B cell (primary cell): ENCODE measurements at places on chromosomes 2 and 18. TPM values are rescaled to one million over a fixed set of nuclear protein-coding genes. Genes with fewer than 3 reads are reported as not detected.

GRCh38 chr2:188869550-188869949 lies 104.6 kb upstream of the COL3A1 start:
- DNase-seq, result no peak

DNA sequence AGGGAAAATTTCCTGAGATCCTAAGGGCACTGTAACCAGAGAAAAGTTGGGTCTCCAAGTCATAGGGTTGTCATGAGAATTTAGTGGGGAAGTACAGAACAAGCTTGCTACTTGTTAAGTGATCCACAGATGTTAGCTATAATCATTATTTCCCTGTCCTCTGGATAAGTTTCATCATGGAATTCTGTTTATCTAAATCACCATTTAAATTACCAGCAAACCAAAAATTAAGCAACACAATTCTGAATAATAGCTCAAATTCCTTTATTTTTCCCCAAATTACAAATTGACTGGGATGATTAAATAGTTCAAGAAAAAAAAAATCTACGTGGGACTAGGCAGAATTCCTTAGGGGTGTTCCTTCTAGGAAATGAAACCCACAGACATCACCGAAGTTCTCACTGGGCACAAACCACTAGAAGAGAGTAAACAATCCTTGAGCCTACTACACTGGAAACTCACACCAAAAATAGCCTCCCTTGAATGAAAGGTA lies 159.5 kb downstream of the COL6A3 start:
- DNase-seq, result no peak

DNA sequence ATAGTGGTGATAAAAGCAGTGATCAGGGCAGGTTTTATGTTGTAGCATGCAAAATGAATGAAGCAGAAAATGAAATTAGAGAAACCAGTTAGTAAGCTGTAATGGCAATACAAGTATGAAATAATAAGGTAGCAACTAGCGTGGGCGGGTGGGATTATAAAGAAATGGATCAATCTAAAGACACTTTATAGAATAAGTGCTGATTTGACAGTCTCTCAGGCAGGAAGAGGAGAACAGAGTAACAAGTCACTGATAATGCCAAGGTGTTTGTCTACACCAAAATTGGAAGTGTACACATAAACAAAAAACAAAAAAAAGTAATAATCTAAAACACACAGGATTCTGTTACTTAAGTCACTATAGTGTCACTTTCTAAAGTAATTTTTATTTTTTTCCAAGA lies 51.0 kb upstream of the PCBP1 start:
- no peak for DNase-seq

- DNase-seq, result peak; percentile 64
Measured at GRCh38 chr2:69012310-69013141, 453 bp upstream of the ANTXR1 start.

DNA sequence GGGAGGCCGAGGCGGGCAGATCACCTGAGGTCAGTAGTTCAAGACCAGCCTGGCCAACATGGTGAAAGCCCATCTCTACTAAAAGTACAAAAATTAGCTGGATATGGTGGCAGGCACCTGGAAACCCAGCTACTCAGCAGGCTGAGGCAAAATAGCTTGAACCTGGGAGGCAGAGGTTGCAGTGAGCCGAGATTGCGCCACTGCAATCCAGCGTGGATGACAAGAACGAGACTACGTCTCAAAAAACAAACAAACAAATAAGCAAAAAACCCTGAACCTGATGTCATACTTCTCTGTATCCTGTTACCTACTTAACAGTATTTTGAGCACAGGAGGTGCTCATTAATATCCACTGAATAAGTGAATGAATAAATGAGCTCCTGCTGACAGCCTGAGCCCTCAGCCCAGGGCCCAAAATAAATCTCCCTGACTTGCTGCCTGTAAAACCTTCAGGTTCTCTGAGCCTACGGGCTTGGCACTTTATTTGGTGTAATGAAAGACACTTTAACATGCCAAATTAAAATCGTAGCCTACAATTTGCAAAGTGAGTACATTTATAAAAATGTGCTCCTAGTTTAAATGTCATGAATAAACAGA lies 215.1 kb downstream of the ZNF385B start:
- no peak for DNase-seq

DNA sequence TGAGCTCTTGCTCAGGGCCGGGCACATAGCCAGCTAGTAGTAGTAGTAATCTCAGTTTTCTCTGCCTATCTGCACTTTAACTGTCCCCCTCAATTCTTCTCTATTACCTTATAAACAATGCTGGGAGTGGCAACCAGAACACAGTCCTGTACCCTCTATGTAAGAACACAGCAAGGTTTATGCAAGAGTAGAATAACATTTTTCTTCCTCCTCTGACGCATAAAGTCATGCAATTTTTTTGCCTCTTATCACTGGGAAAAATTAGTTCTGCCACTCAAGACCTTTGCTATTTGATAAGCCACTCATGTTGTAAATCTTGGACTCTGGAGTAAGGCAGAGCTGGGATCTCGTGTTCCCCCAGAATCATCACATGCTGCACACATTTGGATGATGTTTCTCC lies 200.7 kb upstream of the SOX11 start:
- DNase-seq, result no peak

DNA sequence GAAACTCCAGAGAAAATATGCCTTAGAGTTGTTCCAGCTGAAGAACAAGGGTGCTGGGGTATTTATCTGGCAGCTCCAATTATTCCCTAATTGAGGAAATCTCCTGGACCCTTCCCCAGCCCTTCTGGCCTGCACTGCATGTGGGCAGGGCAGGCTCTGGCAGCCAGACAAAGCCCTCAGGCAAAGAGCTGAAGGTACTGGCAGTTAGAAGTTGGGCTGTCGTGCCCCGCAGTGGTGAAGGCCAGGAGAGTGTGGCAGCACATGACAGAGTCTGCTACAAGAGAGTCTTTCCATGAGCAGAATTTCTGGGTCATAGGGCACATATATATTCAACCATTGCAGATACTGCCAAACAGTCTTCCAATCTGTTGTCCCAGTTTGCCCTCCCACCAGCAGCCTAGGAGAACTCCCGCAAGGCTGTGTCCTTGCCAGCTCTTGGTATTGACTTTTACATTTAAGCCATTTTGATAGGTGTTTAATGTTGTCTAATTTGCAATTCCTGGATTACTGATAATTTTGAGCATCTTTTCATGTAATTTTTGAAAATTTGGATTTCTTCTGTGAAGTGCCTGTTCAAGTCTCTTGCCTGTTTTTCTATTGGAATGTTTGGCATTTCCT lies 26.6 kb downstream of the ONECUT2 start:
- DNase-seq, result no peak

DNA sequence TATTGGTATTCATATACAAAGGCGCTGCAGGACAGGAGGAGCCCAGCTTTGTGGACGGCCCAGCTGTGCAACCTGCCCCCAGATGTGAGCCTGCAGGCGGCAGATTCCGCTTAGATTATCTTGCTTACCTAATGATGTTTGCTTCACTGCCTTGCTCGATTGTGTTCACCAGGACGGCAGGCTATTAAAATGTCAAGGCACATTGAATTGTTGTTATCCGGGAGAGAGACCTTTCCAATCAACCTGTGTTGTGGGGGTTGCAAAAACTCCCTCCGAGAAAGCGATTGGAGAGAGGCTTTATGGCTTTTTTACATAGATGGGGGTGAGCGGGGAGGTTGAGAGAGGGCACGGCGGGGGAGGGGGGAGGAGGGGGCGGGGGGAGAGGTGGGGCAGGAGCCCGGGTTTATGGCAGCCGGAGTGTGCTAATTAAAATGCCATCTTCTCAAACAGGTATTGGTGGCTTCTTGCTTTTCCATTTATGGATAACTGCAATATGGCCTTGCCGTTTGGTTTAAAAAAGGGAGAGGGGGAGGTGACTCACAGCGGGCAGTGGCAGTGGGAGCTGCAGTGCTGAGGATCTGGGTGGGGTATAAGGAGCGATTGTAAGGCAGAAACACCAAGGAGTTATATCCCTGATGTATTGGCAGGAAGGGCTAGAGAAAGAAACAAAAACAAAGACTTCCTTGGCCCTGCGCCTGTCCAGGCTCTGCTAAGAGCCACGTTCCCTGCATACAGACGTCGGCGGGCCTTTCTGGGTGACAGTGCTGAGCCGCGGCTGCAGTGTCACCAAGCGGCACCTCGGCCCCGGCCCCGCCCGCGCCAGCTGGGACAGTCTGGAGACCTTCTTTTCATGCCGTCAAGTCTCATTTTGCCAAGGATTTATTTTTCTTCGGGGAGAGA lies 97.2 kb downstream of the INSIG2 start:
- DNase-seq, result no peak

DNA sequence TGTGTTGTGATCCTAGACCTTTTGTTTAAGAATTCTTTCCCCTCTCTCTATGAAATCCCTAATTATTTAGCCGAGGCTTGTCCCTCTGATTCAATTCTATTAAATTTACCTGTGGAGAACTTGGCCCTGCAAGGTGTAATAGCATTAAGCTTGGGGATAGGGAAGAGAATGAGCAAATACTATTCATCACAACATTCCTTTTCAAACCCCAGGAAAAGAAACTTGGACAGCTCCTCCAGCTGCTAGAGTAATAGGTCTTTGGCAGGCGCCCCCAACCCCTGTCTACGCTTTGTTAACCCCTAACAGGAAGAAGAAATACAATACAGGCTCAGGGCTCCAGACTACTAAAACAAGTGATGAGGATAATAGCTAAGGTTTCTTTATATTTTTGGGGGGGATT lies 957.0 kb downstream of the CPS1 start:
- DNase-seq, result no peak

DNA sequence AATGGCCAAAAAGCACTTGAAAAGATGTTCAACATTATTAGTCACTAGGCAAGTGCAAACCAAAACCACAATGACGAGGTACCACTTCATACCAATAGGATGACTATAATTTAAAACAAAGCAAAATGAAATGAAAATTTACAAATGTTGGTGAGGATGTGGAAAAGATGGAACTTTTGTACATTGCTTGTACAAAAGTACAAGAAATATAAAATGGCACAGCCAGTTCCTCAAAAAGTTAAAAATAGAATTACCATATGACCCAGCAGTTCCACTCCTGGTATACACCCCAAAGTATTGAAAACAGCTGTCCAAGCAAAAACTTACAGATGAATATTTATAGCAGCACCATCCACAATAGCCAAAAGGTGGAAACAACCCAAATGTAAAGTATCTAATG lies 107.8 kb upstream of the XPO1 start:
- no peak for DNase-seq

DNA sequence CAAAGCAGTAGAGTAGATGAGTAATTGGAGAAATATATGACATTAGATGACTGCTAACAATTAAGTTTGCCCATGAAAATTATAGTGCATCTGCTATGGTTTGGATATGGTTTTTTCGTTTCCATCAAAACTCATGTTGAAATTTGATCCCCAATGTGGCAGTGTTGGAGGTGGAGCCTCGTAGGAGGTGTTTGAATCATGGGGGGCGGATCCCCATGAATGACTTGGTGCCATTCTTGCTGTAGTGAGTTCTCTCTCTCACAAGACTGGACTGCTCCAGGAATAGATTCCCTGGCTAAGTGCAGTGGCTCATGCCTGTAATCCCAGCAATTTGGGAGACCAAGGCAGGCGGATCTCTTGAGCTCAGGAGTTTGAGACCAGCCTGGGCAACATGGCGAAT lies 9.7 kb upstream of the CUL3 start:
- no peak for DNase-seq

DNA sequence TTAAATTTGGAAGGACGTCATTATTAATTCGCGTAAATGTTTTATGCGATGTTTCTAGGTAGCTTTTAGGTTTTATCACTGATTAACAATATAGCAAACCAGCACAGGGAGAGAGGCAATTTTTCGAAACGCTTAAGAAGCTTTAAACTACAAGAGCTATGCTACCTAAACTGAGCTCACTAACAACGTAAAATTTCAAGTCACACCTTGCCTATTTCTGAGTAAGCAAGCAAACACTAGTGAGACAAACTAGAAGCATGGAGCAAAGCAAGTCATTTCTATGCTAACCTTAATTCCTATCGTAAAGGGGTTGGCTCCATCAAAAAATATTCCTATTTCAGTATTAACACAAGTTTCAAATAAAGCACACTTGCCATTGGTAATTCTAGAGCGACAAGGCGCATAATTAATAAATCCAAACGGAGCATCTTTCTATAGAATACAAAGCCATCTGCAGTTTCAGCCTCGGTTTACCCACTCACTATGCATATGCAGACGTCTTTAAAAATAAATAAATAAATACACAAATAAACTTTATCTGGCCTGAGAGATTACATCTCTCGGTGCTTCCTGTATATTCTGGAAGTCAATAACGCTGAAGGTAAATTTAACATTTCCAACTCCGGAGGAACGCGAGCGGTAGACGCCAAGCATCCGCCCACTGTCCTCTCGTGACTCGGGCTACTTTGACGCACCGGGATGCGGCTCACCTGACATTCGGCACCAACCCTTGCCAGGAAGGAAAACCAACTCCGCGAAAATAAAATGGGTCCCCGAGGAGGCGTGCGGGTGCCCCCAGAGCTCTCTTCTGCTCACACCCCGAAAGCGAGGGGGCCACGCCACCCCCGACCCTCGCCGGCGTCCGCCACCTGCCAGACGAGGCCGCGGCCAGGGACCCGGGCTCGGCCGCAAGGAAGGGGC lies 947 bp downstream of the ITSN2 start:
- DNase-seq, result peak; percentile 80

- DNase-seq, result peak; percentile 71
Measured at GRCh38 chr2:205680067-205680466, 2.2 kb upstream of the NRP2 start.

DNA sequence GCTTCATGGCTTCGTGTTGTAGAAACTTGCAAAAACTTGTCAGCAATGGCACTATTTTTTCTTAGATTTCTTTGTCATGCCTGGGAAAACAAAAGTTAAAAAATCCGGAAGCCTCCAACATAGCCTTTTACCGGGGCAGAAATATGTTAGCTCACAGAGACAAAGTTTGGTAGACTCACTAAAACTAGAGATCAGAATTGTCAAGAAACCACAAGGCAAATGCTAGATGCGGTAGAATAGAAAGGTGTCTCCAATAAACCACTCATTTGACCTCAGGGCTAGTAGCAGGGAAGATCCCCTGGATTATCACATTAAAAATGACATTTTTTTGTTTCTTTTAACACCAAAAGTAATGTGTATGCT lies 405 bp downstream of the CASP10 start:
- no peak for DNase-seq

GRCh38 chr2:68463287-68463877 lies 3.7 kb downstream of the FBXO48 start:
- peak; percentile 76 for DNase-seq

- DNase-seq, result no peak
Measured at GRCh38 chr2:233439191-233439590, 84.9 kb downstream of the DGKD start.

GRCh38 chr2:176111309-176111663 lies 4.2 kb downstream of the HOXD11 start:
- DNase-seq, result peak; percentile 48

GRCh38 chr18:80183273-80184050 lies 63.9 kb downstream of the PARD6G start:
- no peak for DNase-seq

The FAM228A gene
- total RNA-seq, result 0.27 TPM in 1 of 2 replicates, not detected in the other

The GALNT3 gene
- total RNA-seq, result 15.9 and 17.1 TPM in 2 replicates

The EGR4 gene
- 0.30 and 0.41 TPM in 2 replicates for total RNA-seq

The TEKT4 gene
- total RNA-seq, result not detected in 2 replicates

The TGOLN2 gene
- 172 and 181 TPM in 2 replicates for total RNA-seq

The RIOK3 gene
- total RNA-seq, result 83.4 and 85.1 TPM in 2 replicates

The LHCGR gene
- total RNA-seq, result not detected in 2 replicates

The TRIB2 gene
- total RNA-seq, result 35.0 and 36.3 TPM in 2 replicates

The KCNS3 gene
- total RNA-seq, result 0.41 and 0.76 TPM in 2 replicates

The QPCT gene
- 2.1 and 2.6 TPM in 2 replicates for total RNA-seq

The COL6A3 gene
- 0.10 and 0.22 TPM in 2 replicates for total RNA-seq

The ASXL3 gene
- 0.02 TPM in 1 of 2 replicates, not detected in the other for total RNA-seq

The GAREM1 gene
- total RNA-seq, result not detected in 2 replicates

The SMYD1 gene
- total RNA-seq, result not detected in 2 replicates

The ATG9A gene
- 59.4 and 65.5 TPM in 2 replicates for total RNA-seq

The INHA gene
- total RNA-seq, result not detected in 2 replicates

The SLC11A1 gene
- total RNA-seq, result 6.5 and 7.0 TPM in 2 replicates
